Hematopoietic multipotent progenitor cell treated with erythropoietin and hydrocortisone succinate and interleukin-3 and kit ligand, for 8 days (in vitro differentiated cells): ENCODE measurements at places on chromosomes 12 and 14.

DNA sequence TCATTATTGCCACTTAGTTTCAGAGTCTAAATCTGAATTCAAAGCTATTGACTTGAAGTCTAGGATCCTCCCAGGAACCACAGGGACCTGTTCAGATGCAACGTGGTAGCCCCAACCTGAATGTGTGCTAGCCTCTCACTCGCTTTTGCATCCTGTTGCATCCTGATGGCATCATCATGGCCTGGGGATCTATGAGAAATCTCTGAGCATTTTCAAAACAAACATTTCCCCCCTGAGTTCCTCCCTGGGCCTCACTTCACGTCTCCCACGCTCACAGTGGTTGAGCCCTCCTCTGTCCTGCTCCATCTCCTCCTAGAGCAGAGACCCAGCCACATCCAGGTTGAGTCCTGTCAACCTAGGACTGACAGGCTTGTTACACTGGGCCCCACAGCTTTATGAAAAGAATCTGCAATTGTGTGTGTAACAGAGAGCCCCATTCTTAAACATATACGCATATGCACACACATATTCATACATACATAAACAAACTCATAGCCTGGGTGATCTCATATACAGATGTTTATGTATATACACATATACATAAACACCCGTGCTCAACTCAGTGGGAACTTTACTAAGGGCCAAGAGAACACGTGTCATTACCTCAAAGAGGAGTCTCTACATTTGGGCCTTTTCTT, 5.4 kb upstream of the KRT72 start:
- DNase-seq: no peak

DNA sequence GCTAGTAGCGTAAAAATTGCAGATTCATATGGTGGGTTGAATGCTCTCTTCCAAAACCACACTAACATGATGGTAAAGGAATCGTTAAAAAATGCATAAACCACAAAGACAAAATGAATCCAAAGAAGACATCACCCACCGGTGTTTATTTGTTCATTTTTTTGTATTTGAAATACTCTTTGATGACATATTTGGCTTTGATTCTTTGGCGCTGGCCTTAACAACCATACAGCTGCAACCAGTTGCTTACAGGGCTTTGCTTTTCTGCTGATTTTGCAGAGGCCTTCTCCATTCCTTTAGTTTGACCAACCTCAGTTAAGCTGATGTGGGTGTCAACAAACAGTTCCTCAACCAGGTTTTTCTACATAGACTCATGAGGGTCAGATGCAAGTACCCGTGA, 103.5 kb downstream of the CACNA1C start:
- no peak for DNase-seq

DNA sequence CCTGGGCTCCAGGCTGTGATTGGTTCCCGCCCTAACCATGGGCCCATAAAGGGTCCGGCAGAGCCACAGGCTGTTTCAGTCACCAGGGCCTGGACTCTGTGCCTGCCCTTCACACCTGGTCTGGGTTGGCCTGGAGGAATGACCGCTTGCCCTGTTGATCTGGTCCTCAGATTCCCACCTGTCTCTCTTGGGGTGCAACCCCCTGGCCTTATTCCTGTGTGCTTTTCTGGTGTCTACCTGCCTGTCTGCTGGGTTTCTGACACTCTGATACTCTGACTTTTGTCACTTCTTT, 2.9 kb upstream of the KRT83 start:
- no peak for DNase-seq

DNA sequence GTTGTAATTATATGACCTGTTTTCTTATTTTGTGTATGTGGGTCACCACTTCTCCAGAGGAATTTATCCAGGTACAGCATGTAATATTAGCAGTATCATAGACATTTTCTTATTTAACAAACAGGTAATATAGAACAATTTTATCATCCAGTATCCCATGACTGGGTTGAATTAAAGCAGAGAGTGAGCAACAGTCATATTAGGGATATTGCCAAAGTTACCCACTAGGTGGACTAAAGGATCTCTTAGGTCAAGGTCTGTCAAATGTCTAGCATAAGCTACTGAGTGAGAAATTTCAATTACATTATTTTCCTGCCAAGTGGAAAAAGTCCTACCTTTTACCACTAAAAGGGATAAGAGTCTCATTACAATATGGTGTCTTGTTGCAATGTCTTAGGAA, 62.1 kb upstream of the TRIM9 start:
- DNase-seq: peak; percentile 20

GRCh38 chr14:61247935-61248334, 33.2 kb downstream of the TMEM30B start:
- DNase-seq: no peak

DNA sequence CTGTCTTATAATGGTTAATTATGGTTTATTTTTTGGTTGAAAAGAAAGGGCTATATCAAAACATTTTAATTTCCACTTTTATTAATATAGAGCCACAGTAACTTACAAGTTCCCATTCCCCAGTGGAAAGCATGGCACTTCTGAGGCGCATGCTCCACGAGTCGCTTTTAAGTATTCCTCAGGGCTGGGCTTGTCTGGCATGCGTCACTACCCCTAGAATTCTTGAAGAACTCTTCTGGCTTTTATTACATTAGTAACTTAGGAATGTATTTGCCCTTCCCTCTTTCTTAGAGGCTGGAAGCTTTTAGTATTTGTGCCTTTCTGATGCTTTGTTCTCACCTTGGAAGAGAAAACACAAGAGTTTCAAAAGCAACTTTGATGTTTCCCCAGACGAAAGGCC, 81.1 kb downstream of the ESR2 start:
- DNase-seq: no peak

DNA sequence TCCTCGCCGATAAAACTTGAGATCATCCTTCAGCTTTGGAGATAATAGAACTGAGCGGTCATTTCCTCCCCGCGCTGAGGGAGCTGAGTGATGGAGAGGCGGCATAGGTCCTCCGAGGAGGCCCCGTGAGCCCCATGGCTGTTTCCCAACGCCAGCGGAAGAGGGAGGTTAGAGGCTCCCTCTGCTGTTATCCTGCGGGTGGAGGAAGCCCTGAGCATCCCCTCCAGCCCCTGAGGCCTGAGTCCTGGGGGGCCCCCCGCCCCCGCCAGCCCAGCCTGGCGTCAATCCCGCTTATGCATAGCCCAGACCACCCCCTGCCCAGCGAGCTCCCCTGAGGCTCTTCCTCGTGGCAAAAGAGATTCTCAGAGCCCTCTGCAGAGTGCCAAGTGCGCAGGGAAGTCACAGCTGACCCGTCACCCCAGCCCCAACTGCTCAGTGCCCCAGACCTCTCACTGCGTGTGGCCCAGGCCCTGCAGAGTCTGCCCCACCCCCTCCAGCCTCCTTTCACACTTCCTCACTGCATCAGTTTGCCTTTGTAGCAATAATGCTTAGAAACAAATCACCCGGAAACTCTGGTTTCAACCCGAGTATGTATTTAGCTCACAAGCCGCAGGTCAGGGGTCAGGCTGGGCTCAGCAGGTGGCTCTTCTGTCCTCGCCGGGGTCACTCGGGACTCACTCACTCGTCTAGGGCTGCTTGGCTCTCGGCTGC, 44.7 kb upstream of the GALNT9 start:
- DNase-seq: no peak

GRCh38 chr12:108734200-108734906, 3.0 kb upstream of the CORO1C start:
- DNase-seq: peak; percentile 65

- DNase-seq: no peak
Measured at GRCh38 chr12:43914923-43915468, 79.1 kb downstream of the TMEM117 start.

GRCh38 chr14:41830714-41831406, 224.2 kb downstream of the LRFN5 start:
- DNase-seq: no peak

- DNase-seq: no peak
Measured at GRCh38 chr12:69189378-69189978, 49.9 kb upstream of the CPSF6 start.

GRCh38 chr14:61501714-61502458, 180.5 kb downstream of the PRKCH start:
- no peak for DNase-seq

DNA sequence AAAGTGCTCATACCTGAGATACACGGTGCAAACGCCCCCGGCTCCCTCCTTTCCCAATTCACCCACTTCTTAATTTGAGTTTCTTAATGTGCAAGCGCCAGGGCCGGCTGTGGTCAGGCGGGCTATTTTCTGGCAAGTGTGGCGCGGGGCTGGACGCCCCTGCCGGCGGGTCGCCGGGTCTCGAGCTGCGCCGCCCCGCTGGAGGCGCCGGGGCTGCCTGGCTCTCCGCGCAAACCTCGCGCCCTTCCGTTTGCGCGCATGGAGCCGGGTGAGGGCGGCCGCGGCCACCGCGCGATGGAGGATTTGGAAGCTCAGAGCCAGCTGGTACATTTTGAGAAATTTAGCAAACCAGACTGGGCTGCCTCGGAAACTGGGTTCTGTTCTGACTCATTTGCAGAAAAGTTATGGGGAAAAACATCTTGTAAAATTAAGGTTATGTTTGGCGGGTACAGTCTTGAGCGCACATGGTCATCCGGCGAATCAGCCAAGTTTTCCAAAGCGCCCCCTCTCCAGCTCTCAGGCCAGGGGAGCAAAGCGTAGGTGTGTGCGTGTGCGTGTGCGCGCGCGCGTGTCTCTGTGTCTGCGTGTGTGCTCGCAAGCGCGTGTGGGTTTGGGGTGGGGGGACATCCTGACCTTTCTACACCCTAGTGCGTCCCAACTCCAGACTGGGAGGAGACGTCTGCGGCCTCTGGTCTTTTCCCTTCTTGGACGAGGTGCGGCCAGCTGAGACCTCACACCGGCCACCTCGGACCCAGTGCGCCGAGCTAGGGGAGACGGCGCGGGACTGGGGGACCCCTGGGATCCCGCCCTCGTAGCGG, 6.5 kb upstream of the OTX2 start:
- no peak for DNase-seq
